ENCODE measurements at places on chromosomes 2 and 18.
A peak's percentile ranks its signal among the peaks of the same experiment; 100 is the strongest.

GRCh38 chr2:16222326-16222725, 282.0 kb downstream of the MYCN start:
- DNase-seq, result no peak

DNA sequence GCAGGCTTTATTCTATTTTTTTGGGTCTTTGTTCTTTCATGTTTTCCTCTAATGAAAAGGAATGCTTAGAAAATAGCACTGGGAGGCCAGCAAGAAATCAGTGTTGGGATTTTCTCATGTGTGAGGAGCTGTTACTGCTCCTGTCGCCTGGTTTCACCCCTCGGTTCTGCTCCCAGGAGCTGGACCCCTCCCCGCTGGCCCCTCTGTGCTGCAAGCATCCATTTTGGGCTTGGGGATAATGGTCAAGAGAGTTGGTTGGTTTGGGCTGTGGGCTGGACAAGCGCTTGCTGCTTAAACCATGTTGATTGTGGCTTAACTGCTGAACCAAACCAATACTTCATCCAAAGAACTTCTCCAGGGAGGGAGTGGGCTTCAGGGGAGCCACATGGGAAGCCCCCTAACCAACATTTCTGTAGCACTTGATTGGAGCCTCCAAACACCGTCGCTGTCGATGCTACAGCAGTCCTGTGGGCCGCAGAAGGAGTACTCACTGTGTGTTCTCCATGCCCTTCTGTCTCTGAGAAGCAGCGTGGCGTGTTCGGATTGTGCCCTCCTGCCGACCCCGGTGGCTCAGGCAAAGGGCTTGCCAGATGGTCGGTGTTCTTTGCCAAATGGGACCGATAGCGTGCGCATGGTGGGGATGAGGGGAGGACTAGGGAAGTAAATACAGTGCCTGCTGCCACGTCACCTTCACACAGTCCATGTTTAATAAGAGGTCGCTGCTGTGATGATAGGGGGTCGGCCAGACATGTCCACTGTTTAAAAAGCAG, 40.0 kb downstream of the AGAP1 start:
- DNase-seq, result peak; percentile 4

- DNase-seq, result no peak
These were observed 479.5 kb downstream of the ARHGAP15 start for GRCh38 chr2:143608758-143609157.

DNA sequence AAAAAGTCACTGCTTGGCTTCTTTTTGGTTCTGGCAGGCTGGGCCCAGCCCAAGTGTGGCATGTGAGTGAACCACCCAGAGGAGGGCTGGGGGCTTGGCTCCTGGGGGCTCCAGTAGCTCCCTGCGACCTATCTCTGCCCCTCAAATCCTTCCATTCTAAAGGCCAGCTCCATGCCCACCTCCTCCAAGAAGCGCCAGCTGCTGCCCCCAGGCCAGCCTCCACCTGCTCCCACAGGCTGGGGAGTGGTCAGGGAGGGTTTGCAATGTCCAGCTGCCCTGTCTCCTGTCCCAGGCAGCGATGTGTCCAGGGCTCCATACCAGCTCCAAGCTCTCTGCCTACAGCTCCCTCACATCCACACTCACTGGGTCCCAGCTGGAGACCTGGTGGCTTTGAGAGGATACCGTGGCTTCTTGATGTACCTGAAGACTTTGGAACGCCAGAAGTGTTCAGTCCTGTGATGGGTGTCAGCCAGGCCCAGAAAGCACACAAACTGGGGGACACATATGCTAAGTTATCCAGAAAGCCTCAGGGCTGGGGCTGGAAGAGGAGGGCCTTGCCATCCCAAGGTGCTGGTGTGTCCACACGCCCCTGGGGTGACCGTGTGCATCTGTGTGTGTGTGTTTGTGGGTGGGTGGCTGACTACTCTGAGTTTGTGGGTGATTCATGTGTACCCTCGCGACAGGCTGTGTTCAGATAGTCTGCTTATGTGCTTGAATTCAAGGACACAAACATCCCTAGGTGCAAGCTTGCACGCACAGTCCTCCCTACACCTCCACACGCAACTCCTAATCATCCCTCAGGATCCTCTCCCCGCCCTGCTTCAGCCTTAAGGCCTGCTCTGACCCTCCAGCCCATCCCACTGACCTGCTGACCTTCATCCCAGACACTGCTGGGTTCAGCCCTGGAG, 33.4 kb downstream of the ZFP36L2 start:
- DNase-seq, result no peak

- DNase-seq, result no peak
These were observed 195.7 kb downstream of the PIEZO2 start for GRCh38 chr18:10953672-10954071.

GRCh38 chr2:205683502-205684367, 1.4 kb downstream of the NRP2 start:
- DNase-seq, result no peak

GRCh38 chr2:98935777-98936352, at the start of gene CRACDL:
Gene CRACDL (minus strand): TSS chr2:98936225. CDS start chr2:98846800, 89,425 bp downstream.
- no peak for DNase-seq

DNA sequence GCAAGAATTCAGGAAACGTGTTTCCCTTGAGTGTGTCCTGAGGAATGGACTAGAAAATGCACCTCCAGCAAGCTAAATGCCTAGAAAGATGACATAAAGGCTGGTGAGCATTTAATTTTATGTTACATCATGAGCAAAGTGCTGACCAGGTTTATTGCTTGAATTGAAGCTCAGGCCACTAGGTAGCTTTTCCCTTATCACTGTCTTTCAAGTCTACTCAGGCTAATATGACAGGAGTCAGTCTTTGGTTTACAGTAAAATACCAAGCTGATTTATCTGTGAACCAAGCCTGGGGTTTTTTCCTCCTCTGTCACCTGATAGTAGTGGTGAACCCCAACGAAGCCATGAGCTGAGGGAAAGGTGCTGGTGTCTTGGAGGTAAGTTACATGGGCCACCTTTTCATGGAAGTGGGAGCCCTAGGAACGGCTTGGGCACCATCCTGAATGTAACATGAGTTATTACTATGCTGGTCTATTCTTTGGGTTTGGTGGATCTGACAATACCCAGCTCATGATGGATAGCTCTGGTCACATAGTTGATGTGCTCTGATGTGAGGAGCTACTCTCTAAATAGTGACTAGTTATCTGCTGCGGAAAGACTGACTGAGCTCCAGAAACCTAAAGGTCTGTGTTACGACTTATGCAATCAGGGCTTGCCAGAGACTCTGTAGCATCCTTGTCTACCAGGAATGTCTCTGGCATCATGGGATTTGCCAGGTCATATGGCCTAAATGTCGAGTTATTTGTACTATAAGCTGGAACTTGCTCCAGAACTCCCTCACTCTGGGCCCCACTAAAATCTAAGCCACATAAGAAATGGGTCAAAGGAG, 39.8 kb downstream of the NUP35 start:
- DNase-seq, result no peak

GRCh38 chr2:166485558-166486178, 8.4 kb downstream of the SCN7A start:
- DNase-seq, result no peak

- DNase-seq, result no peak
These were observed 152.8 kb downstream of the PID1 start for GRCh38 chr2:229118336-229118735.

DNA sequence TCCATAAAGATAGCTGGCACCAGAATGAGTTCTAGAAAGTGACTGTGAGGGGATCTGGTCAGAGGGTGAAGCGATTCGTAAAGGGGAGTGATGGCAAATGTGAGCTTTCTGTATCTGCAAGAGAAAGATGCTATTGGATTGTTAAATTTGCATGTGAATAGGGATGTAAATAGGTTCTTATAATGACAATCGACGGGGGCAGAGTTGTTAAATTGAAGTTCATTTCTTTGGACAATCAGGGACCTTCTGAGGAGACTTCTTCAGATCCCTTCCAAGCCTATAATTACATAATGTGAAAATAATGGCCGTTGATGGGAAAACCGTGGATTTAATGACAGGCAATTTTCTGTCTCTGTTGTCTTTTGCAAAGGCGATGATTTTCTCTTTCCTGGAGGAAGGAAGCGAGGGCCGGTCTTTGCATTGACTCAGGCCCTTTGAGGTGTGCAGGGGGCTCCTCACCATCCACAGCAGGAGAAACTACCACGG, 52.2 kb upstream of the TMEM18 start:
- no peak for DNase-seq

GRCh38 chr2:235575431-235575830, 81.6 kb downstream of the AGAP1 start:
- DNase-seq, result no peak

- DNase-seq, result no peak
These were observed at the start of gene STON1 for GRCh38 chr2:48530033-48530811. Gene STON1 (plus strand): TSS chr2:48530154. CDS start chr2:48580634, 50,480 bp downstream.

DNA sequence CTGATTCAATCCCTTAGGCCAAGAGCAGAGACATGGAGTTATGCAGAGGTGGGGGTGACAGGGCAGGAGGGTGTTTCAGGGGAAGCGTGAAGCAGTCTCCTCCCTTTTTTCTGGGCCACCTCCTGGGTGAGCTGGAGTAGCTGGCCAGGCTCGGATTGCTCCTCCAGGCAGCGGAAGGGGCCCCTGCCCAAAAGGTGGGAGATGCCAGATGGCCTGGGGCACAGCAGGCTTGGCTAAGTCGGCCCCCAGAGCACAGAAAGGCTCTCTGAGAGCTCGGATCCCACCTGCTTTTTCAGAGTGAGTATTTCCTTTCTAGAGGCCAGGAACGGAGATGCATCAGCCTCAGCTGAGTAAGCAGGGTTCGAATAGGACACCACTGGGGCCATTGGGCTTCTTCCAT, 196.9 kb downstream of the ANKRD30B start:
- DNase-seq, result no peak

- no peak for DNase-seq
These were observed 18.0 kb downstream of the SLC9A2 start for GRCh38 chr2:102637358-102637757.

DNA sequence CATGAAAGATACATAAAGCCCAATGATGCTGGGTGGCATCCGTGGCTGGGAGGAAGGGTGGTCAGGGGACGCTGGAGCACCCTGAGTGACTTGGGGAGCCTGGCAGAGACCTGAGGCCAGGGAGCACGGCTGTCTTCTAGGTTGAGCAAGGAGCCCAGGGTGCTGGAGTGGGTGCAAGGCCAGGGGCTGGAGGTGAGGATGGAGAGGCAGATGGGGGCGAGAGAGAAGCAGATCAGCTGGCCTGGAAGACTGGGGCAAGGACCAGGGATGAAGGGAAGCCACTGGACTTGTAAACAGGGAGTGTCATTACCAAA, 52.2 kb downstream of the FAM178B start:
- no peak for DNase-seq

- DNase-seq, result no peak
These were observed 15.4 kb upstream of the SLC9A2 start for GRCh38 chr2:102603904-102604303.

- DNase-seq, result no peak
These were observed 8.1 kb downstream of the FBXO48 start for GRCh38 chr2:68458981-68459380.

GRCh38 chr2:42976351-42976750, 184.0 kb upstream of the HAAO start:
- no peak for DNase-seq

DNA sequence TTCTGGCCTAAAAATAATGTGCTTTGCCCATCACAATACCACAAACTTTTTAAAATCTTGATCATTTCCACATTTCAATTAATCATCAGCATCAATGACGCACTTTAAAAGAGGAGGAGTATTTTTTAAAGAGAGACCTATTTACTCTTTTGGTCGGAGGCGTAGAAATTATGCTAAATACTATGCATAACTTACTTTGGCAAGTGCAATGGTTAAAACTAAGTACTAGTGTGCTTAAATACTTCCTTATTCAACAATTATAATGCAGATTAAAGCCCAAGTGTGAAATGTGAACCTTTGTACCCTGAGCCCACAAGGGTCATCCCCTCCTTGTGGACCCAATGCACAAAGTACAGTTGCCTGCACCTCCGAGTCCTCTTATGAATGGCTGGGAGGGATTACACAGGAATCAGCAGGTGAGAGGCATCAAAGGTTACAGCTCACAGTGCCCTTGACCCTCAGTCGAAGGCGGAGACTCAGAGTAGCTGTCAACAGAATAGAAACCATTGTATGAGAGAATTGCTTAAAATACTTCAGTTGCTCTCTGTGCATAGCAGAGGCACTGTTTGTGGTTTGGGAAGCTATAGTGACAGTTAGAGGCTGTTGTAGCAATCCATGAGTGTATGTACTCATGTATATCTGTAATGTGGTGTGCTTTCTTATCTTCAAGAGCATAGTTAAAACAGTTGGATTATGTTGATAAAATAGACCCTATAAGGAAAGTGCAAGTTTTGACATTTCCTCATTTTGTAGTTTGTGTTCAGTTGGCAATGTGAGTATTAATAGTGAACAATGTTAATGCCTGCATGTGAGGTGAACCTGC, 151.7 kb upstream of the ITGA4 start:
- no peak for DNase-seq

DNA sequence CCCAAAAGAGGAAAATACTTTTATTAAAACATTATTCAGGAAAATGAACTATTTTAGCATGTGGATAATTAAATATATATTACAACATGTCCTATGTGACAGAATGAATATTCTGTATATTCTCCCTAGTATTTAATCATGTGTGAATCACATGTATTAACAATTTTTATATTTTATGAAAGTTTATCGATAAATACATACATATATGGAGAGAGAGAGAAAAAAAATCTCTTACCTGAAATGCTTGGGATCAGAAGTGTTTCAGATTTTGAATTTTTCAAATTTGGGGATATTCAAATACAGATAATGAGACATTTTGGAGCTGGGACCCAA, 228.6 kb upstream of the RBBP8 start:
- DNase-seq, result no peak

- peak; percentile 2 for DNase-seq
These were observed 1064.1 kb upstream of the CNTNAP5 start for GRCh38 chr2:122960759-122961641.

DNA sequence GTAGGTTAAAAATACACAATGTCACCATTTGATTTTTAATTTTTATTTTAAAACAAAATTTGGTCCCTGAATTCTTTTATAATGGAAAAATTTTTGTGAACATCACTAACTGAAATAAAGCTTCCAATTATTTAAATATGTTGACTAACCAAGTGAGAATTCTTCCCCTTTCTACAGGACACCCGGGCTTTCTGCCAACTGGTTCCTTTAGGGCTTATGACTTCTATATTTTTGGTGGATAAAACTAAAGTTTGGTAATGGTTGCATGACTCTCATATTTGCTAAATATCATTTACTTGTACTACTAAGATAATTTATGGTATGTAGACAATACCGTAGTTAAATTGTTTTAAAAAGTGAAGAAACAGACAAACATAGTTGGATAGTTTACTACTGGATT, 291.0 kb upstream of the DOK6 start:
- DNase-seq, result no peak

GRCh38 chr18:74994502-74995418, 214.2 kb downstream of the PTGR3 start:
- DNase-seq, result peak; percentile 79

Data from NCI-H1092 (cell line).